Endodermal cell (in vitro differentiated cells): ENCODE measurements at places on chromosomes 4 and X.

- H3K27ac ChIP-seq = no peak overlapping the region
- no peaks in the 10 kb centered on the region for H3K4me1 ChIP-seq
- H3K36me3 ChIP-seq = no peaks in the 10 kb centered on the region
- no peak overlapping the region for H3K4me3 ChIP-seq
- peaks cover 86% of the 10 kb centered on the region for H3K27me3 ChIP-seq
- DNase-seq = peak; percentile 41
Measured at GRCh38 chr4:115562506-115562905, 449.1 kb upstream of the NDST4 start.

GRCh38 chr4:146790515-146790914, 151.8 kb downstream of the POU4F2 start:
- H3K4me3 ChIP-seq = no peak overlapping the region
- DNase-seq = no peak
- H3K4me1 ChIP-seq = no peaks in the 10 kb centered on the region

GRCh38 chr4:169260217-169260866, 10.4 kb downstream of the SH3RF1 start:
- H3K4me3 ChIP-seq = no peak overlapping the region
- peaks cover 32% of the 10 kb centered on the region for H3K36me3 ChIP-seq
- DNase-seq = no peak
- H3K27ac ChIP-seq = no peak overlapping the region
- no peaks in the 10 kb centered on the region for H3K27me3 ChIP-seq
- peaks cover 19% of the 10 kb centered on the region for H3K4me1 ChIP-seq

GRCh38 chrX:142999199-142999701, 26.5 kb upstream of the SPANXN4 start:
- H3K27me3 ChIP-seq = no peaks in the 10 kb centered on the region
- no peak overlapping the region for H3K4me3 ChIP-seq
- no peak overlapping the region for H3K27ac ChIP-seq
- H3K4me1 ChIP-seq = no peaks in the 10 kb centered on the region
- no peak for DNase-seq

- no peaks in the 10 kb centered on the region for H3K27me3 ChIP-seq
- H3K27ac ChIP-seq = no peak overlapping the region
- no peak for DNase-seq
- no peaks in the 10 kb centered on the region for H3K36me3 ChIP-seq
Measured at GRCh38 chrX:72366178-72366577, 60.5 kb upstream of the CITED1 start.

DNA sequence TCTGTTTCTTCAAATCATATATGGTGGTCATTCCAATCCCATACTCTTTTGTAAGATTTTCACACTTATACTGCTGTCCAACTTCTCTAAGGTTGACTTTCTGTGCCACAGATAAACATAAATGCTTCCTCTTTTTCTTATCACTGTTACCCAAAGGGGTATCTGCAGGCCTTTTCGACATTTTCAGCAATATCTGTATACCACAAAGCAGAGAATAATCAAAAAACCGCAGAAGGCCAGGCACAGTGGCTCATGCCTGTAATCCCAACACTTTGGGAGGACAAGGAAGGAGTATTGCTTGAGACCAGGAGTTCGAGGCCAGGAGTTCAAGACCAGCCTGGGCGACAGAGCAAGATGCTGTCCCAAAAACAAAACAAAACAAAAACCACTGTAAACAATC, 3.1 kb upstream of the RFC1 start:
- H3K4me1 ChIP-seq = no peaks in the 10 kb centered on the region
- no peaks in the 10 kb centered on the region for H3K27me3 ChIP-seq

DNA sequence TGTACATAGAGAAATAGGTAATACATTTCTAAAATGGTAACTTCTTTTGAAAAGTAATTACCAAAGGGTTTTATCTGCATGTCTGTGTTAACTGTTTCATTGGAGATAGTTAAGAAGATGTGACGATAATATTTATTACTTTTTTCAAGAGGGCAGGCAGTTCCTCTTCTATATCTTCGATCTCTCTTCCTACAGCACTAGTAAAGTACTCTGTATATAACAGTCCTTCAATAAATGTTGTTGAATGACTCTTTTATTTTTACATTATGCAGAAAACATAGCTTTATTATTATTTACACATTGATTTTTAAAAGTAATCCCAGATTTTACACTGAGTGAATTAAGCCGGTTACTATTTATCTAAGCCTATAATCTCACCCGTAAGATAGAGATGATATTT, 51.8 kb downstream of the TMPRSS11E start:
- no peak overlapping the region for H3K27ac ChIP-seq
- no peaks in the 10 kb centered on the region for H3K36me3 ChIP-seq
- H3K27me3 ChIP-seq = no peaks in the 10 kb centered on the region
- no peak overlapping the region for H3K4me3 ChIP-seq

DNA sequence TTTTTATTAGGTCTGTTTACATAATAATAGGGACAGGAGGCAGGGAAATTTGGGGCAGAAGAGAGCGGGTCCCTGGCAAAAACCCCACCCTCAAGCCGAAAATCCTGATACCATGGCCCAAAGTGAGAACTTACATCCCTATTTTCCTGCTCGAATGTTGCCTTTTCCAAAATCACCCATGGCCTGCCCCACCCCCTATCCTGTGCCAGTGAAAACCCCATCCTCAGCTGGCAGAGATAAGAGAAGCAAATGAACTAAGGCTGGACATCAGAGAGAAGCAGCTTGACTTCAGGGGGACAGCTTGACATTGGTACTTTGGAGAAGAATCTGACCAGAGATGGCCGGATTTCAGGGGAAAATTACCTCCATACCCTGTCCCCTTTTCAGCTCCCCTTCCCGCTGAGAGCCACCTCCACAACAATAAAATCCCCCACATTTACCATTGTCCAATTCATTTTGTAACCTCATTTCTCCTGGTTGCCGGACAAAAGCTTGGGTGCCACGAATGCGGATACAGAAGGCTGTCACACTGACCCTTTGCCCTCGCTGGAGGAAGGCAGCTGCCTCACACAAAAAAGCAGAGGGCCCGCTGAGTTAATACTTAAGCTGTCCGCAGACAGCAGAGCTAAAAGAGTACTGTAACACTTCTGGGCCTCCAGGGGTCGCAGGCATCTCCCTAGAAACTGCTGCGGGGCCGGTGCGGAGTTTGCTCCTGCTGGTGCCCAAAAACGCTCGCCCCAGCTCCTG, 196.2 kb downstream of the SNCA start:
- no peaks in the 10 kb centered on the region for H3K27me3 ChIP-seq
- peak; percentile 95 for DNase-seq
- H3K4me3 ChIP-seq = no peak overlapping the region
- no peaks in the 10 kb centered on the region for H3K36me3 ChIP-seq

GRCh38 chrX:118231464-118231863, 114.4 kb upstream of the WDR44 start:
- H3K36me3 ChIP-seq = no peaks in the 10 kb centered on the region
- H3K27me3 ChIP-seq = no peaks in the 10 kb centered on the region
- no peak overlapping the region for H3K27ac ChIP-seq
- no peak overlapping the region for H3K4me3 ChIP-seq
- H3K4me1 ChIP-seq = no peaks in the 10 kb centered on the region

DNA sequence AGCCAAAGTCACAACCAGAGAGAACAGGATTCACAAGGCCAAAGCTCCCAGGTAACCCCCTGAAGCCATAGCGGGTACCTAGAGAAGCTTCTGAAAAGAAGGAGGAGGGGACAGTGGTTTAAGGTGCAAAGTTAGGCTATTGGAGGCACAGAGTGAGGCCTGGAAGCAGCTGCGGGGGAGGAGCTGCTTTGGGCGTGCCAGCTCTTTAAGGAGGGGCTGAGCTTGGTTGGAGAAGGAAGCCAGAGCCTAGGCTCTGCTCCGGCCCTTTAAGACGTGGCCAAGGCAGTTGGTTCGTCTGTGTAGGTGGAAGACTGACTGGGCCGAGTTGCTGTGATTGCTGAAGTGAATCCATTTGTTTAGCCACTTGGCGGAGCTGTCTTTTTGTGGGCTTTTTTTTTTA, 1.5 kb downstream of the KLF8 start:
- no peak overlapping the region for H3K27ac ChIP-seq
- H3K27me3 ChIP-seq = no peaks in the 10 kb centered on the region
- peaks cover 28% of the 10 kb centered on the region for H3K36me3 ChIP-seq
- peak; percentile 85 for DNase-seq
- H3K4me3 ChIP-seq = peak overlapping the region; percentile 91

- H3K27ac ChIP-seq = no peak overlapping the region
- peaks cover 8% of the 10 kb centered on the region for H3K27me3 ChIP-seq
- no peaks in the 10 kb centered on the region for H3K36me3 ChIP-seq
- no peak for DNase-seq
- H3K4me3 ChIP-seq = no peak overlapping the region
- H3K4me1 ChIP-seq = peaks cover 3% of the 10 kb centered on the region
Measured at GRCh38 chr4:145435646-145436045, 46.0 kb upstream of the SMAD1 start.

- peaks cover 11% of the 10 kb centered on the region for H3K4me1 ChIP-seq
- H3K27me3 ChIP-seq = no peaks in the 10 kb centered on the region
- no peak overlapping the region for H3K27ac ChIP-seq
- no peak overlapping the region for H3K4me3 ChIP-seq
- H3K36me3 ChIP-seq = no peaks in the 10 kb centered on the region
- no peak for DNase-seq
Measured at GRCh38 chr4:52248820-52249219, 197.7 kb downstream of the SPATA18 start.

DNA sequence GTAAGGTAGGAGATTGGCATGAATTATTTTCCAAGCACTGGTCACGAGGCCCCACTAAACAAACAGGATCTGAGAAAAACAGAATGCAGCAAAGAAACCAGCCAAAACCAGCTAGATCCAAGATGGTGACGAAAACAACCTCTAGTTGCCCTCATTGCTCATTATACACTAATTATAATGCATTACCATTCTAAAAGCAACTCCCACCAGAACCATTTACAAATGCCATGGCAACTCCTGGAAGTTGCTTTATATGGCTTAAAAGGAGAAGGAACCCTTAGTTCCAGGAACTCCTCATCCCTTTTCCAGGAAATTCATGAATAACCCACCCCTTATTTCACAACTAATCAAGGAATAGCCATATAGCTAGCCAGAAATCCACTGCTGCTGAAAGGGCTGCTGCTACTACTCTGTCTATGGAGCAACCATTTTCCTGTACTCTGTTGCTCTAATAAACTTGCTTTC, 69.3 kb downstream of the ABCB7 start:
- no peak for DNase-seq
- no peak overlapping the region for H3K4me3 ChIP-seq
- H3K36me3 ChIP-seq = no peaks in the 10 kb centered on the region

- DNase-seq = no peak
- H3K27ac ChIP-seq = no peak overlapping the region
- no peaks in the 10 kb centered on the region for H3K36me3 ChIP-seq
- H3K4me3 ChIP-seq = no peak overlapping the region
- H3K27me3 ChIP-seq = no peaks in the 10 kb centered on the region
Measured at GRCh38 chr4:74503580-74503979, 58.6 kb downstream of the AREG start.

DNA sequence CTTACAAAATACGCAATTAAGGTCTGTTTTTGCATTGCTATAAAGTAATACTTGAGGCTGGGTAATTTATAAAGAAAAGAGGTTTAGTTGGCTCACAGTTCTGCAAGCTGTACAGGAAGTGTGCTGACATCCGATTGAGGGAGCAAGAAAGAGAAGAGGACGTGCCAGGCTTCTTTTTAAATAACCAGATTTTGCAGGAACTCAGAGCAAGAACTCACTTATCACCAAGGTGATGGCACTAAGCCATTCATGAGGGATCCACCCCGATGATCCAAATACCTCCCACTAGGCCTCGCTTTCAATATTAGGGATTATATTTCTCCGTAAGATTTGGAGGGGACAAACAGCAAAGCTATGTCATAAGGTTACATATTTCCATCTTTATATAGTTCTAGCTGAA, 456.7 kb downstream of the GLUD2 start:
- no peak for DNase-seq
- H3K27ac ChIP-seq = no peak overlapping the region
- H3K4me1 ChIP-seq = no peaks in the 10 kb centered on the region
- no peak overlapping the region for H3K4me3 ChIP-seq
- no peaks in the 10 kb centered on the region for H3K27me3 ChIP-seq

DNA sequence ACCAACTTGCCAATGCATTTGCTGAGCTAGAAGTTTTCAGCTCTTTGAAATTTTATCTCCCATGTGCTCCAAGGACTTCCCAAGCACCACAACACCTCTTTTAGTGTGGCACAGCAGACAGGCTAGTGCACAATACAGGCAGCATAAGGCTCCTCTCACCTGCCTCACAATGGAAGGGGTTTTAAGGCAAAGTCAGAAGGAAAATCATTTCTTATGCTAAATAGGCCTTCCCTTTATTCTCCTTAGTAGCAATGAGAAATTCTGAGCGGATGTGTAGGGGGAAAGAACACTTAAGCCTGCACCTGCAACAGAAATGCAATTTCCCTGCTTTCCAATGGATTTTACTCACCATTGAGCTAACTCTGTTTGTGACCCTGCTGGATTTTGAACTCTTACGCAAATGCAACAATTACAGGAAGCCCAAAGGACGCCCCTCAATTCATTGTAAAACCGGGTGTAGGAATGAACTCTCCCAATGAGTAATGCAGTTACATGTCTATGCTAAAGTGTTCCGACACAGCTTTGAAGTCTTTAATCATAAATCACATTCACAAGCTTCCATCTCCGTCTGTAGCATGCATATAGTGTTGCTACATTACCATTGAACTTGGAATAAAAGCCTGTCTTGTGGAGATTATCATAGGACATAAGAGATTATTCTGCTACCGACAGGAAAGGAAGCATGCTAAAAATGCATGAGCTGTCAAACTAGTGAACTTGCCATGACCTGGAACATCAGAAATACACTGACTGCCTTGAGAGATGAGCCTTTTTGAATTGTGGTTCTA, 1084.9 kb downstream of the RPA4 start:
- no peak overlapping the region for H3K4me3 ChIP-seq
- H3K27me3 ChIP-seq = no peaks in the 10 kb centered on the region

DNA sequence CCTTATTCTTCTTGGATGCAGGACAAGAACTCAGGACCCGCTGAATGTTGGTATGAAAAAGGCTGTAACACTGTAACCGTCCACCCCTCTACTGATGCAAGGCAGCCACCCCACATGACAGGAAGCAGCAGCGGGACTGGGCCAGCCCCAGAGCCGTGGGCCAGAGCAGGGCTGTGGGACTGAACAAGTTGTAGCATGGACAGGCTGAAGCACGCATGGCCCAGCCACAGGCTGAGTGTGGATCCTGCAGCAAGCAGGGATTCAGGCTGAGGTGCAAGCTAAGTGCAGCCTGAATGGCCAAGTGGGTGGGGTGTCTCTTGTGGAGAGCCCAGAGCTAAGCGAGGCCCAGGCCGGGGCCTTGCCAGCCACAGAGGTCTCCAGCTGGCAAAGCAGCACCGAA, 632.2 kb downstream of the SPOCK3 start:
- H3K4me3 ChIP-seq = no peak overlapping the region
- no peaks in the 10 kb centered on the region for H3K27me3 ChIP-seq
- no peaks in the 10 kb centered on the region for H3K4me1 ChIP-seq
- peak; percentile 37 for DNase-seq
- no peak overlapping the region for H3K27ac ChIP-seq
